ENCODE measurements at places on chromosomes 2 and 18.

- DNase-seq, result peak; percentile 66
Measured at GRCh38 chr2:161379740-161380139, 36.4 kb upstream of the TBR1 start.

DNA sequence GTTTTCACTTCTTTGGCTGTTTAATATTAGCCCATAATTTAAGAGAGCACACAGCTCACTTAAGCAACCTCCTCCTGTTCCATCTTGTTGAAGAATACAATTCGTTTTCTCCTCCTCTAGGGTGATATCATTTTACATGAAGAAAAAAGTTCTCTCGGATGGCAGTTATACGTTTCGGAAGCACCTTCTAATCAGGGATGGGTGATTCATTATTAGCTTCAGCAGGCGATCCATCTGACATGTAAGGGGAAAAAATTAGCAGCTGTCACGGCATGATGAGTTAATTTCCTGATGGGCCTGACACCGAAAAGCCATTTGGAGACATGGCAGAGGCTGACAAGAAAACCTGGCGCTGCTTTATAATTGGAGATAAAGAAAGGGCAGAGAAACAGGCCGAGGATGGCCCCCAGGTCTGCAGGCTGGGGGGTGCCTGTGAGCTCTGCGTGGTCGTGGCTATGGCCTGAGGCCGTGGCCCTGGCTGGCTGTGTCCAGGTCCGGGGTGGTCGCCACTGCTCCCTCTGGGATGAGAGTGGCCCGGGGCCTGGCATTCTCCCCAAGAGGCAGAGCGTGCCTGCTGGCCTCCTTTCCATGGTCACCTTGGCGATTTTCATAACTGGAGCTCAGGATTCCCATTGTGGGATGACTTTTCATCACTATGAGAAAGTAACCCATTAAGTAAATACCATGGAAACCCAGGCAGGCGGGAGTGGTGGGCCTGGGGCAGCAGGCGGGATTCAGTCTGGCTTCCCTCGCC lies 140.1 kb downstream of the PTGR3 start:
- no peak for DNase-seq

- DNase-seq, result no peak
Measured at GRCh38 chr2:143608063-143608423, 478.8 kb downstream of the ARHGAP15 start.

- no peak for DNase-seq
Measured at GRCh38 chr2:167355821-167356220, 467.5 kb downstream of the XIRP2 start.

GRCh38 chr2:149819356-149819957 lies 231.9 kb upstream of the MMADHC start:
- DNase-seq, result no peak

- DNase-seq, result no peak
Measured at GRCh38 chr2:176745543-176746200, 466.9 kb upstream of the HNRNPA3 start.

DNA sequence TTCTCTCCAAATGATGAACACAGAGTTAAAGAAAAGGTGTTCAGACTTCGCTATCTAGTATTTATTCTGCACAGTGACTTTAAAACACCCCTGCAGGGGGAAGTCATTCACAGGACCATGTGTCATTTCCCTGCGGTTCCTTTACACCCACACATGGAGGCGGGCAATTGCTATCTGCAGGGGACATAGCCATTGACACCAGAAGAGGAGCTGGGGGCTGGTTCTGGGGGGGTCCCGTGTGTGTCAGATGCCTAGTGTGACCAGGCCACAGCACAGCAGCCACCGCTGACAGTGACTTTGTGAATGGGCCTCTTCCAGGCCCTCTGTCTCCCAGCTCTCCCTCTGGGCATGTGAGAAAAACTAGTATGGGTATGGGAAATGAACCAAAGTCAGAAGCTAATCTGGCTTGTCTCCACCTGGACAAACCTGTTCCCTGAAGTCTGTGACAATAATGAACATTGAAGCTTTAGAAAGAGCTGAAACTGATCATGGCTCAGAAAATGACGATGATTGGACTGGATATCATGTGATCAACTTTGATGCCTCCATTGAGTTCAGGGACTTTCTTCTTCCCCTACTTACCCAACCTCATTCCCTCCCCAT lies 7.5 kb upstream of the GBX2 start:
- DNase-seq, result no peak

DNA sequence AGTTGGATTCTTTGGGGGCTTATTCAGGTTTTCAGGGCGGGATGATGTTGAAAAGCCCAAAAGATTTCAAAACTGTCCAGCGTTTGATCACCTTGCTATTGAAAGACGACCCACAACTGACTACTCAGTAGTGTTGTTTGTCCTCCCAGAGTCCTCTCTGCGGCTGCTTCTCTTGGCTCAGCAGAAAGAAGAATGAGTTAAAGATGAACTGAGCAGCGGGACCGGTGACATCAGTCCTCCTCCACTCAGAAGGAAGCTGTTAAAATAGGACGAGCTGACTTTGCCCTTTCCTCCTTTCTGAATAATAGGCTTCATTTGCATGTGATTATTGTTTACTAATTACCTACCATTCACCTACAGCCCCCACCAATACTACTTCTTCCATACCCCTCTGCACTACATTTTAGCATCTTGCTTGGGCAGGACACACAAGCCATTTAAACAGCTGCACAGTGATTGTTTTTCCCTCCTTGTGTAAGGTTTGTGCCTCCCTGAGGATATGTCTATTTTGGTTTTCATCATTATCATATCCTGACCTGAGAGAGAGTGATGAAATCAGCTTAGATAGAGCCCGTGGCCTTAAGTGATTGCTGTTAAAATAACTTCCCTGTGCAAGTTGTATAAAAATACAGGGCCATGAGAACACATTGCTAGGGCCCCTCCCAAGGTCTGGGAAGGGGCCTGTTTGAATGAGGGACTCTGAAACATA lies 261.8 kb downstream of the FHOD3 start:
- DNase-seq, result no peak

DNA sequence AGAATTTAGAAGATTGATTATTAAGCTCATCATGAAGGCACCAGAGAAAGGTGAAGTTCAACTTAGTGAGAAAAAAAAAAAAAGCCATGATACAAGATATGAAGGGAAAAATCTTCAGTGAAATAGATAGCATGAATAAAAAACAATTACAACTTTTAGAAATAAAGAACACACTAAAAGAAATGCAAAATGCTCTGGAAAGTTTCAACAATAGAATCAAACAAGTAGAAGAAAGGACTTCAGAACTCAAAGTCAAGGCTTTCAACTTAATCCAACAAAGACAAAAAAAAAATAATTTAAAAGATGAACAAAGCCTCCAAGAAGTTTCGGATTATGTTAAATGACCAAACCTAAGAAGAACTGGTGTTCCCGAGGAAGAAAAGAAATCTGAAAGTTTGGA lies 105.5 kb downstream of the GRB14 start:
- DNase-seq, result no peak

DNA sequence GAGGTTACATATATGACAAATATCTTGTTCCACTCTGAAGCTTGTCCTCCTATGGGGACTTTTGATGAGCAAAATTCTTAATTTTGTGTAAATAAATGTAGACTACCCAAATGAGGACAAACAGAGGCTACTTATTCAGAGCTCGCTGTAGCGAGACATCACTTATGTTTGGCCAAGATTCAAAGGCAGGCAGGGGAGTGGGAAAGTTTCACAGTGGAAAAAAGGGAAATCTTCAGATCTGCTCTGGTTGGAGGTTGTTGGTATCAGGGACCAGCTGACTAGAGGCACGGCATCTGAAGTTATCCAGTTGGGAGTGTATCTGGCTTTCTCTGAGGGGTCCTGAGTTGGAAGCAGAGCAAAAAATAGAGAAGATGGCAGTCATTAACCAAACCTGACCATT lies 1.3 kb downstream of the PLB1 start:
- no peak for DNase-seq

DNA sequence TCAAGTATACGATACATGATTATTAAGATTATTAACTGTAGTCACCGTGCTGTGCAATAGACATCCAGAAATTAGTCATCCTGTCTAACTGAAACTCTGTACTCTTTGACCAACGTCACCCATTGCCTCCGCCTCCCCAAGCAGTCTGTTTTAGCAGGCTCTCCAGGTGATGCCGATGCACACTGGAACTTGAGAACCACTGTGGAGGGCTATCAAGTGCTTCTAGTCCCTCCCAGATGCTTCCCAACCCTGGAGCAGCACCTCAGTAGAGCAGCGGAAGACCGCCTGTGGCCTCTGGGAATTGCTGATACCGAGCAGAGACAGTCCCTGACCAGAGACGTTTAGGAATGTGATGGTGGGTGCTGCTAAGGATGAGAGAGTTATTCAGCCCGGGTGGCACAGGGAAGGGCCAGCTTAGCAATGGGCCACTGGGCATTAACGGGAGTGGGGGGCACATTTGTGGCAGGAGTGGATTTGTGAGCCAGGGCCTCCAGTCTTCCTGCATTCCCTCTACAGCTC lies 50.7 kb downstream of the LIPG start:
- DNase-seq, result no peak

GRCh38 chr2:104863468-104864279 lies 9.8 kb downstream of the POU3F3 start:
- peak; percentile 66 for DNase-seq

- no peak for DNase-seq
Measured at GRCh38 chr18:58657081-58657480, 14.2 kb upstream of the MALT1 start.

- no peak for DNase-seq
Measured at GRCh38 chr2:217656316-217656715, 346.5 kb downstream of the TNS1 start.

GRCh38 chr2:119644186-119644585 lies 34.8 kb upstream of the TMEM177 start:
- DNase-seq, result no peak

DNA sequence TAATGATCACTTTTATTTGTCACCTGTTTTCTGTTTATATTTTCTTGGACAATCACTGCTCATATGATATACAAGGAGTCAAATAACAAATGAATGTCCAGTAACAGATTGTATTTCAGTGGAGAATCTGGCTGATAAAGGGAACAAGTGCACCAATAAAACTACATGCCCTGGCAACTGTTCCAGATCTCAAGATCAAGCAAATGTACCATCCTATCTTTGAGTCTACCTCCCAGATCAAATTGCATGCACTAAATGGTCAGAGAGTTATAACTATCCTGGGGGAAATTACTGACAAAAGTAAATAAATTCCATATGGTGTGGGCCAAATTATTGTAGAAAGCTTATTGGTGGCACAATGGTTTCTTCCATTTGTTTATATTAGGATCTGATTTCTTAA lies 452.8 kb downstream of the MBD2 start:
- no peak for DNase-seq

GRCh38 chr2:23745726-23746105 lies 181.2 kb downstream of the ATAD2B start:
- no peak for DNase-seq

- peak; percentile 75 for DNase-seq
Measured at GRCh38 chr2:234500394-234501006, 3.6 kb upstream of the ARL4C start.

GRCh38 chr2:220188031-220188430 lies 560.6 kb downstream of the SLC4A3 start:
- no peak for DNase-seq

- no peak for DNase-seq
Measured at GRCh38 chr2:158779621-158780020, 15.5 kb upstream of the DAPL1 start.

- DNase-seq, result no peak
Measured at GRCh38 chr2:94759211-94759610, 112.0 kb upstream of the TEKT4 start.

- peak; percentile 31 for DNase-seq
Measured at GRCh38 chr18:10558967-10559298, 33.1 kb downstream of the NAPG start.

DNA sequence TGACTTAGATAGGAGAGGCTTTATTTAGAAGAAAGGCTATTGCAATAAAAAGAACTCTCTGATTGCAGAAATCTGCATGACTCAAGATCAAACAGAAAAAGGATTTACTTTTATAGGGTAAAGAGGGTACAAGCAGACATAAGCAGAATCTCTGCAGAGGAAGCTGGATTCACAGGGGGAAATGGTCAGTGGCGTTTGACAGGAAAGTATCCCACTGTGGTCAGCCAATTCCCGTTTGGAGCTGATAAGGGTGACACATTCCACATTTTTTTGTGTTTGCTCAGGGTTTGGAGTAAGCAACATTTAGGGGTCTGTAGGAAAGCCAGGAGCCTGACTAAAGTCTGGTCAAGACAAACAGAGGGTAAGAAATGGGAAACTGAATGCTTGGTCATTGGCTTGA lies 23.9 kb upstream of the SCYGR5 start:
- no peak for DNase-seq

DNA sequence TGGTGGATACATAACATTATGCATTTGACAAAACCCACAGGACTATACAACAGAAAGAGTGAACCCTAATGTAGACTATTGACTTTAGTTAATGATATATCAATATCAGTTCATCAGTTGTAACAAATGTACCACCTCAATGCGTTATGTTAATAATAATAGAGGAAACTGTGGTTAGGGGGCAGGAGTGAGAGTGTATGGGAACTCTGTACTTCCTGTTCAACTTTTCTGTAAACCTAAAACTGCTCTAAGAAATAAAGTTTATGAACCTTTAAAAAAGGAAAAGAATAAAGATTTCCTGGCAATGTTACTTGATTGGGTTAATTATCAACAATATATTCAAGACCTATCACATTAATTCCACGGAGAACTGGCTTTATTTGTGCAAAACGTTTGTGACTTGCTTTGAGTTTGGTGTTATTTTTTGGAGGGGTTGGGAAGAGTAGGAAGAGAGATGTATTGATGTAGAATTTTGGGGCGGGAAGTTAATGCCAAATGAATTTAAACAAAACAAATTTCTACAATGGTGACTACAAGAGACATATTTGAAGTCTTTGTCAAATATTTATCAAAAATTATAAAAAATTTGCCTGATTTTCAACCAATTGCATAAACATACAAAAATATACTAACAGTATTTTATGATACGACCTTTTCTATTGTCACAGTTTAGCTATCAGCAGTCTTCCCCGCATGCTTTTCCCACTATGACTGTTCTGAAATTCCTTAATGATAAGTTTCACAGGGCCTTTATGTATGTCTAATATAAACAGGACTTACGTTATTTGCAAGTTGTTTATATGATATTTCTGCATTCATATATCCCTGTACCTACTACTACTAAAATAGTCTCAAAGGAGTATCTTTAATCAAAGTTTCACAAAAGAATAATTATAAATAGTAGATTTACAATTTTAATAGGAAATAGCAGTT lies 2.1 kb upstream of the RTN4 start:
- DNase-seq, result no peak
